Caki2 (cell line): ENCODE measurements at places on chromosomes 7 and 10.

DNA sequence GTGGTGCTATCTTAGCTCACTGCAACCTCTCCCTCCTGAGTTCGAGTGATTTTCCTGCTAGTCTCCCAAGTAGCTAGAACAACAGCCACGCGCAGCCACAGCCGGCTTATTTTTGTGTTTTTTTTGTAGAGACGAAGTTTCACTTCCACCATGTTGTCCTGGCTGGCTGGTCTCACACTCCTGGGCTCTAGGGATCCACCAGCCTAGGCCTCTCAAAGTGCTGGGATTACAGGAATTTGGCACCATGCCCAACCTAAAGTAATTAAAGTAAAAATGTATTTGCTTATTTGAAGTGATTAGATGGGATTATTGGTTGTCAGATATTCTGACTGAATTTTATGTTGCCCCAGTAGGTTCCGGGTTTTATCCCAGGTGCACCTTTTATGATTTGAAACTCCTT, 22.7 kb downstream of the LUC7L2 start:
- DNase-seq, result no peak

DNA sequence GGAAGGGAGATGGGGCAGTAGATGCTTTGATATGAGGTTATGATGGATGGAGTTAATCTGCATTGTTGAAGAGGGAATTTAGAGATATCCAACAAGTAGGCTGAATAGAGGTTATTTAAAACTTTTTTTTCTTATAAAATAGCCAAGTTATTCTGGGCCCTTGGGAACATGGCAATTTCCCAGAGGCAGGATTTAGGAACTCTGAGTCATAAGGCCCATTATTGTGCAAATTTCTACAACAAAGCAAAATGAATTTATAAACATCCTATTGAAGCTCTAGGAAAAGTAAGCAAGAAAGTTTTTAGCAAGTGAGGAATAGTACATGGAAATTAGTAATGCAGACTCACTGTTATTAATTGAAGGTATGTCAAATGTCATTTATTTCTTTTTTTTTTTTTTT, 160.9 kb upstream of the NPY start:
- DNase-seq, result no peak

- no peak for DNase-seq
These were observed 150.8 kb upstream of the NRP1 start for GRCh38 chr10:33485276-33485675.

DNA sequence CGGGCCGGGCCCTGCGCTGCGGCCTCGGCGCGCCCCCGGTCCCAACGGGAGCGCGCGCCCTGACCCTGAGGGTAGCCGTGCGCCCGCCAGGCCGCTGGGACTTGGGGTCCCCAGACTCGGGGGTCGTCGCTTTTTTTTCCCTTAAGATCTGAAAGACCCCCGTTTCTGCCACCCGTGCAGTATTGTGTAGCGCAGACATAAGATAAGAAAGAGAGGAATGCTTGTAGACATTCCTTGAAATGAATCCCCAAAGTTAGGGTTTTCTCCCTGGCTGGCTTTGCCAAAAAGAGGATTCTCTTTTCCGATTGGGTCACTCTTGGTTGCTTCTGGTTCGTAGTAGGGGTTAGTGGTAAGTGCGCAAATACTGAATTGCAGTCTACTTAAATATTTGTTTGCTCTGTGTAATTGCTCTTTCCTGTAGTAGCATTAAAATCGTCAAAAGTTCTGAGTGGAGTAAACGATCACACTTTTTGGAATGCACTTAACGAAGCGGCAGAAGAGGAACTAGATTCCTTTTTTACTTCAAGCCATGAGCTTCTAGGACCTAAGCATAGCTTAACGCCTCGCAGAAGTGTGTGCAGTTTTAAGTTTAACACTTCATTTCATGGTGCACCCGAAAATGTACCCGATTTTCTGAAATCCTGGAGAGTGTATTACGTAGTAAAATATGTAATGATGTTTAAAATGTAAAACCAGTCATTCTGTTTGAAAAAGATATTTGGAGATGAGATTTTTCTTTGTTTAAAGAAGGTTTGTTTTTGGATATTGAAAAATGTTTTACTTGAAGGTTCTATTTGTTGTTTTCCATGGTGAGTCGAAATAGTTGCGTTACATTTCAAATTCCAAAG, 1.3 kb downstream of the CUL1 start:
- peak; percentile 25 for DNase-seq

- no peak for DNase-seq
These were observed 80.8 kb upstream of the KLF14 start for GRCh38 chr7:130814778-130815335.

DNA sequence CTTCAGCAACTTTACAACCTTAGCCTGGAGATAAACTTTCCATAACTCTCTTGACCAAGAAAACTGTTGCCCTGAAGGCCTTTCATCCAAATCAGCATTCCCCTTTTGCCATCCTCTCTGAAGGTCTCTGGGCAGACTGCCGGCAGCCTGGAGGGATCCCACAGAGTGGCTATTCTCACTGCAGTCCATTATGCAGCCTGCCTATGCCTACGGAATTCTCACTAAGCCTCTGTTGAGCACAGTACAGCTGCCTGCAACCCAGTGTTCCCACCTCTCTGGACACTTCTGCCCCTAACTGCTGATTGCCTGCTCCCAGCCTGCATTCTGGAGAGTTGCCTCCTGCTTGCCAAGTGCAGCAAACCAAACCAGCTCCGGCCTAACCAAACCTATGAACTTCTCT, 548.9 kb upstream of the STEAP1 start:
- no peak for DNase-seq

DNA sequence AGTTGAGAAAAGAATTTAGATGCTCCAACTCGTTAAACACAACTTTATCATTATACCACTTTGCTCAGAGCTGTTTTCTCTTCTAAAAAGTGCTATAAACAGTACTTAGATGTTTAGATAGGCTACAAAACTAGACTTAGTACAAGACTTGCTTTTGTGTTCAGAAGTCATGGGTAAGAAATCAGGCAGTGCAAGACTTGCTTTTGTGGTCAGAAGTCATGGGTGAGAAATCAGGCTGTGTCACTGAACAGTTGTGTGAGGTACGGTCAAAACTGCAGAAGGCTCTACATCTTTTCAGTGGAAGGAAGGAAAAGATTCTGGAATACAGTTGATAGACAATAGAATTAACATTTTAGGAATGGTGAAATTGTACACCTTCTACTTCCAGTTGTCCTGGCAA, 239.7 kb downstream of the DNAJB9 start:
- no peak for DNase-seq

- DNase-seq, result peak; percentile 68
These were observed 73.6 kb downstream of the OTUD1 start for GRCh38 chr10:23512355-23513058.

- DNase-seq, result no peak
These were observed 172.6 kb downstream of the MALRD1 start for GRCh38 chr10:19221216-19221615.

GRCh38 chr7:81207801-81208200, 288.9 kb upstream of the SEMA3C start:
- no peak for DNase-seq

DNA sequence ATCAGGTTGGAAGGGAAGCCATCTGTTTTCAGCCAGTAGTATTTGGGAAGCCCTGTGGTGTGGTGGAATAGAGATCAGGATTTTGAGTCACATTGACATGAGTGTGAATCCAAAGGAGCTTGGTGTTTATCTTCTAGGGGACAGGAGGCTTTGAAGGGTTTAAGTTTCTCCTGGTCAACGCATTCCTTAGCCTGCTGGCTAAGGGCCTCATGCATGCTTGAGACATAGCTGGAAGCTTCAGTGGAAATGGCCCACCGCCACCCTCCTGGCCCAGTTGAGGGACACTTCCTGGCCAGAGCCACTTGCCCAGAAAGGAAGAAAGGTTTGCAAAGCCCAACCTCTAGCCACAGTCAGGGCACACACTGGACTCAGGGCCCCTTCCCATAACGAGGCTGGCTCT, 70.9 kb downstream of the CDK1 start:
- no peak for DNase-seq

- DNase-seq, result no peak
These were observed 224.0 kb upstream of the GRB10 start for GRCh38 chr7:51006483-51007235.

GRCh38 chr10:77490534-77491314, 146.9 kb downstream of the KCNMA1 start:
- no peak for DNase-seq

DNA sequence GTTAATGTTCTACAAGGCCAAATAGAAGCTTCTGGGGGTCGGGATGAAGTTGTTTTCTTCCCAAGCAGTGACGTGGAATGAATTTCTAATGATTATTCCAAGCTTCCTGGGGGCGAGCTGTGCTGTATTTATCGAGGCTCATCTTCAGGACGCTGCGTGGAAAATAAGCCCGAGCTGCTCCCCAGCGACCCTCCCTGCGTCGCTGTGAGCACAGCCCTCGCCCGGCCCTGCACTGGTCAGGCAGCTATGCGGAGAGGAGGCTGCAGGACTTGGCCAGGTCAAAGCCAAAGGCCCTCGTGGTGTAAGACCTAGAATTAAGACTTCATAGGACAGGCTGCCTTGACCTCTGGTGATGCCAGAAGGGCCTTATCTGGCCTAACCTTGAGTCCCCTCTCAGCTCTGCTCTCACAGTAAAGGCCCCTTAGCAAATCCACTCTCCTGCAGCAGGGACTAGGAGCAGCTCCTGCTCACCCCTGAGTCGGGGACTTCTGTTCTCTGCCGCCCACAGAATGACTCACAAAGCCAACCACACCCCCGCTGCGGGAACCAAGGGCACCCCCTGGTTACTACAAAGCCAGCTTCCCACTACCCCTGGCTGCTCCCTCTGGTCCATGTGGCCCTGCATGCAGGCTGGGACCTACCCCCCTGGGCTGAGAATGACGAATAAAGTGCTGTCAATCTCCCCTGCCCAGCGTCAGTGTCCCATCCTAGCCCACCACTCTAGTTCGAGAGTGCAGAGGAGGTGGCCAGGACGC, 501.6 kb downstream of the TCERG1L start:
- no peak for DNase-seq

- no peak for DNase-seq
These were observed 51.0 kb upstream of the SUN1 start for GRCh38 chr7:781186-781849.

- no peak for DNase-seq
These were observed 84.0 kb downstream of the ORC5 start for GRCh38 chr7:104123786-104124185.

GRCh38 chr7:142248-142941, 50.0 kb upstream of the FAM20C start:
- no peak for DNase-seq

- DNase-seq, result peak; percentile 66
These were observed at the start of gene CNNM1 for GRCh38 chr10:99329304-99329553. CNNM1 (plus strand) TSS chr10:99329356; CDS start chr10:99329388, 32 bp downstream.

DNA sequence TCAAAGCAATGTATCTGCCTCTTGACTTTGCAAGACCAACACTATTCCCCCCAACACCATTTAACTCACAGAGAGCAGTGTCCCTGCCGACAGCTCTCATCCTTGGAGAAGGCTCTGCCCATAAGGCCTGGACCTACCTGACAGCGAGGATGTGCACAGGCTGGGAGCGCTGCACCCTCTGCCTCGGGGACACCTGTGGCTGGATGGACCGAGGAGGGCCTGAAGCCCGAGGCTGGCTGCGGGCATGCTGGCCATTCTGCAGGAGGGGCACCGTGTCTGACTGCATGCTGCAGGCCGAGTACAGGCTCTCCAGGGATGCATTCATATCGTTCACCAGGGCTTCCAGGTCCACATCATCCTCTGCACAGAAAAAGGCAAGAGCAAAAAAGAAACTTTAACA, 108.4 kb downstream of the GRB10 start:
- DNase-seq, result no peak

DNA sequence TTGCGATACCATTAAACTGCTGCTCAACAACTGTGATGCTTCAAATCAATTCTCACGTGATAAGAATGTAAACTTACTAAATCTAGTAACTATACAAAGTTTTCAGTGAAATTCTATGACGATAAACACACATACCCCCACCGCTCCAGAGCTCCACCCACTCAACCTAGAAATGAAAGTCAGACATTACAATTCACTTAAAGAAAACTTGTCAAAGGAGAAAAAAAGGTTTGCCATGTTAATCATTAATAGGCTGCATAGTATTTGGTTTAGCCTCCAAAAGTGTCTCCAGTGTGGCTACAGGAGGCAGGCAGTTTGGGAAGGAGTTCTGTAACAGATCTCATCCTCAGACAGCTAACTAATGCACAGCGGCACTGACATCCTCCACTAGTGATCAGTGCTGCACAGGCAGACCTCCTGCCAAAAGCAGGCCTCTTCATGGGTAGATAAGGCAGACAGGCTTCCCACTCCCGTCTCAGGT, 3.1 kb downstream of the HERPUD2 start:
- peak; percentile 34 for DNase-seq

- no peak for DNase-seq
These were observed 230.8 kb upstream of the LRRTM3 start for GRCh38 chr10:66695046-66695445.

DNA sequence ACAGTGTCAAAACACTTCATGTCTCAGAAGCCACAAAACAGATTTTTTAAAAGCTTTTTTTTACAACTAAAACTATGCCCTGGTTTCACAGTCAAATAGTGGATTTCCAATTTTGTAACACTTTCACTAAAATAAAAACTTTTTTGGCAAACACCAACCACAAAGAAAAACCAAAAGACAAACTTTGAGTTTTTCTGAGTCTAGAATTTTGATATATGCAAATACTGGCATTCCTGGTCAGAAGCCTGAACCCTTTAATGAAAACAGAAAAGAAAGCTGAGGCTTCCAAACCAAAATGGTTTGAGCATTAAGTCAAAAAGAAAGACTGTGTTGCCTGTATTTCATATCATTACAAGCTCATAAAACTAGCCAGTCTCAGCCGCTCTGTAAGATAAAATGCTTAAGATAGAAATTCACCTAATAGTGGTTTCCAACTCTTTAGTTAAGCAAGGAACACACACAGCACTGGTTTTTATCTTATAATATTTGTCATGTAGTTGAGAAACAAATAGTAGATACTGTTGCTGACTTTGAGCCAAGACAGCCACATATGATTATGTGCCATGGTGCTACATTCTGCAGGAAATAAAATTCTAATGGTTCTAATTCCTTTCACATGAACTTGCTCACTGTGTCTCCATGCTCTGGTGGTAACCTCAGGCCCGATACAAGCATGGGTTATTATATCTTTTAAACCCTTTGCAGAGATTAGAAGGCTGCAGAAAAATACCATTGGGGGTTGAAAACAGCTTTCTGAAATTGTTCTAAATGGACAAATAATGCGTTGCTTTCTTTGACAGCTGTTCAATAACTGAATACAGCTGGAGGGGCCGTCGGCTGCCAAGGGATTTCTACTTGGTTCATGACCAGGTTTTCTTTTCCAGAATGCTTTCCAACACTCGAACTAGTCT, 49.4 kb downstream of the FAM171A1 start:
- no peak for DNase-seq

DNA sequence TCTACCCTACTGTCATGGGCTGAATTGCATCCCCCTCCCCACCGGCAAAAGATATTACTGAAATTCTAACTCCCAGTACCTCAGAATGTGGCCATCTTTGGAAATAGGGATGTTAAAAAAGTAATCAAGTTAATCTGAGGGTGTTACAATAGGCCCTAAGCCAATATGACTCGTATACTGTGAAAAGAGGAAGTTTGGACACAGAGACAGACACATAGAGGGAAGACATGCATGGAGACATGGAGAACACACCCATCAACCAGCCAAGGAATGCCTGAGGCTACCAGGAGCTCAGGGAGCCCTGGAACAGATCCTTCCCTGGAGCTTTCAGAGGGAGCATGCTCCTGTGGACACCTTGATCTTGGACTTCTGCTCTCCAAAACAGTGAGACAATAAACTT, 138.2 kb upstream of the ADO start:
- peak; percentile 16 for DNase-seq

- DNase-seq, result no peak
These were observed 19.9 kb downstream of the CPA1 start for GRCh38 chr7:130400120-130400572.

GRCh38 chr10:77631241-77631640, 6.4 kb downstream of the KCNMA1 start:
- no peak for DNase-seq

- DNase-seq, result no peak
These were observed 1.5 kb upstream of the AUTS2 start for GRCh38 chr7:69596723-69597277.
